Caudate nucleus (tissue), 63 donors: ENCODE measurements at places on chromosomes 16 and 17.

GRCh38 chr16:57998992-57999365 lies 1.5 kb downstream of the ZNF319 start:
- no peak for DNase-seq

- DNase-seq, result no peak
These were observed 49.5 kb upstream of the CRHR1 start for GRCh38 chr17:45734598-45734997.

DNA sequence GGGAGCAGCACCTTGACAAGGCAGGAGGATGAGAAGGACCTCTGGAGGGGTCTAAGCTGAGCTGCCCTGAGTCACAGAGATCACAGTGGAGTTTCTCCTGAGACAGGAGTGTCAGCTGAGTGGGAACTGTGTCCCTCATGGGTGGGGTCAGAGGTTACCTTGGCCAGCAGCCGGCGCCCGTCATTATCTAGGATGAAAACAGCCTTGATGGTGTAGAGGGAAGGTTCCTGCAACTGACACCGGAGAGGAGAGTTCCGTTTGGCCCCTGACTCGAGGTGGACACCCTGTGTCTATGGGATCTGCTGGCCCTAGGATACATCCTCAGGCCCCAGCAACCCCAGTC lies 933 bp downstream of the COPZ2 start:
- no peak for DNase-seq

GRCh38 chr16:19753815-19754643 lies 36.0 kb downstream of the IQCK start:
- DNase-seq, result no peak

DNA sequence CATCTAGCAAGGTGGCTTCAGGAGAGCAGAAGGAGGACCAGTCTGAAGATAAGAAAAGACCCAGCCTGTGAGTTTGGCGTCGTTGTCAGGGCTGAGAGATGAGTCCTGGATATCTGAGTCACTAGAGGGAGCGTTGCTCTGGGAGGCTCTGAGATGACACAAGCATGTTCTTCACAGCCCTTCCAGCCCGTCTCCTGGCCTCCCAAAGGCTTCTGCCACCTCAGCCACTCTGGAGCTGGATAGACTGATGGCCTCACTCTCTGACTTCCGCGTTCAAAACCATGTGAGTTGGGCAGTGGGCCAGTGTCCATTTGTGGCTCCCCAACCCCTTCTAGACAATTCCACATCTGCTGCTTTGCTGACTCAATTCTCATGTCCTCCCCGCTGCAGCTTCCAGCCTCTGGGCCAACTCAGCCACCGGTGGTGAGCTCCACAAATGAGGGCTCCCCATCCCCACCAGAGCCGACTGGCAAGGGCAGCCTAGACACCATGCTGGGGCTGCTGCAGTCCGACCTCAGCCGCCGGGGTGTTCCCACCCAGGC lies 2.3 kb downstream of the TGFB1I1 start:
- no peak for DNase-seq

GRCh38 chr17:76702941-76703637 lies 7.7 kb downstream of the MXRA7 start:
- no peak for DNase-seq

GRCh38 chr17:31311526-31311925 lies 2.3 kb downstream of the EVI2B start:
- no peak for DNase-seq

- no peak for DNase-seq
These were observed 3.4 kb downstream of the PLEKHH3 start for GRCh38 chr17:42673266-42673884.

- no peak for DNase-seq
These were observed 418.7 kb downstream of the KCNJ2 start for GRCh38 chr17:70588003-70588402.

GRCh38 chr16:25256695-25257469 lies 763 bp downstream of the ZKSCAN2 start:
- no peak for DNase-seq

DNA sequence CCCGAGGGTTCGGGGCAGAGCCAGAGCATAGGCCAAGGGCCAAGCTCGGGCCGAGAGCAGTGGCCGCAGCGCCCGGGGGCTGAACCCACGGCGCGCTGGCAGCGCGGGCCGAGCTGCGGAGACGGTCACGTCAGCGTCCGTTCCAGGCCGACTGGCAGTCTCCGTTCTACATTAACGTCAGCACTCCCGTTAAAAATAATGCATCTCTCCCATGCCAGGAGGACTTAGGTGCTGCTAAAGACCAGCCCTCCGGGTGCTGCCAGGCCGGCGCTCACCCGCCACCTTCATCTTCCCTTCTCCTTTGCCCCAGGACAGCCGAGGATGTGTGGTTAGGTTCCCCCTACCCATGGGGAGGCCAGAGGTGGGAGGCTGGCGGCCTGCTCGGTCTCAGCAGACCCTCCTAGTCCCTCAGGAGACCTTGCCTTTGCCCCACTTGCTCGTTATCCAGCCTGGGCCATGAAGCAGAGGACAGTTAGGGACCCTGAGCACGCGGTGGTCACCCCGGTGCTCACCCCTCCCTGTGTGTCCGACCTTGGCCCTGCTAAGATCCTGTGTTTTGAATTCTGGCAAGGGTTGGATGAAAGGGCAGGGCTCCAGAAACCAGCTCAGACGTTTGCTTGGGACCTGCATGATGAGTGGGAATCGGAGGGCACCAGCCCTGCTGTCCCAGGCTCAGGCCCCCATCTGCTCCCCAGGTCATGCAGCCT lies 572 bp downstream of the MPG start:
- DNase-seq, result no peak

DNA sequence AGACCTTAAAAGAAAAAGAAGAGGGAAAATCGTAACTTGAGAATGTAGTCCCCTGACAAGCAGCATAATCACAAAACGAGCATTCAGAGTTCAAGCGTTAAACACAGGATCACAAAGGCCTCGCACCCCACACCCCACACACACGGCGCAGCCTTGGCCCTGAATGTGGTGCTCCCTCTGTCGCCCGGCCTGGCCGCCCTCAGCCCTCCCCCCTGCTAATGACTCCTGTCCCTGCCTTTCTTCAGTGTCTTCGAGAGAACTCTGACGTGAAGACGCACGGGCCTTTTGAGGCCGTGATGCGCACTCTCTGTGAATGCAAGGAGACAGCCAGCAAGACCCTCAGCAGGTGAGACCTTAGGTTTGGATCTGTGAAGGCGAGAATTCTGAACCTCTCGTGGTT lies 47.5 kb upstream of the ENDOV start:
- no peak for DNase-seq

- no peak for DNase-seq
These were observed 15.0 kb downstream of the ZNF213 start for GRCh38 chr16:3149630-3150345.

- DNase-seq, result peak; percentile 38
These were observed at the start of the genes GPS1 and RFNG for GRCh38 chr17:82051776-82052637. Gene GPS1, plus strand, starts transcription at chr17:82051898. Its CDS starts 34 bp downstream, at chr17:82051932. Gene RFNG, minus strand, starts transcription at chr17:82051811. Its CDS starts 45 bp downstream, at chr17:82051766.

GRCh38 chr16:60414613-60415012 lies 1621.6 kb downstream of the CDH8 start:
- DNase-seq, result no peak

DNA sequence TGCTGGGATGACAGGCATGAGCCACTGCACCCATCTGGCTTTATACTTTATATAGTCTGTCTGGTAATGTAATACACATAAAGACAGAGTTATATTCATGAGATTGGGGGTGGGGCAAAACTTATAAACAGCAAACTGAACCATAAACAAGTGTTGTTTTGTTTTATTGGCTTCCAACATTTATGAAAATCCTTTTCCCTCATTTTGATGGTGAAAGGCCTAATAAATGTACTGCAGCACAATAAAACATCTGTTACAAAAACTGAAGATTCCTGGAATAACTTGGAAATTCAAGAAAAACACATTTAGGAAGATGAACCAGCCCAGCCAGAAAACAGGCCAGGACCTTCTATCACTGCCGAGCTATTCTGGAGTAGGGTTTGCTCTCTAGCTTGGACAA lies 16.1 kb downstream of the NPRL3 start:
- DNase-seq, result no peak

GRCh38 chr17:601244-601925 lies 113.3 kb downstream of the VPS53 start:
- DNase-seq, result no peak

- DNase-seq, result no peak
These were observed 211.8 kb downstream of the SNX29 start for GRCh38 chr16:12188061-12188934.

- no peak for DNase-seq
These were observed 24.2 kb downstream of the ZNF652 start for GRCh38 chr17:49337884-49338283.

DNA sequence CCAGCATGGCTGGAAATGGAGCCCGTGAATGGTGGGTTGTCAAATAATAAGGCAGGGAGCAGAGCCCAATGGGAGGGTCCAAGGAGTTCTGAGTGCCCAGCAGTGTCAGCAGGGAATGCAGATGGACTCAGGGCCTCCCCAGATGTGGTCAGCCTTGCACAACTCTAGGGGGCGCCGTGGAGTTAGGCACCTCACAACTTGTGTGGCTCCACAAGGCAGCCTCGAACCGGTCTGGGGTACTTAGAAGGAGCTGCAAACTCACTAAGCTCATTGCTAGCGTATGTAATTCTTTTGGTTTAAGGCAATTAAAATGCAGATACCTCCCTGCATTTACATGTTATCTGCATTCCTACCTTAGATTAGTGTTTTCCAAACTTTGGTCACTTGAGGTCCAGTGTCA lies 18.1 kb downstream of the IRF8 start:
- DNase-seq, result no peak

GRCh38 chr16:69283851-69284250 lies 27.3 kb upstream of the VPS4A start:
- DNase-seq, result no peak

GRCh38 chr16:27505297-27506236 lies 44.1 kb downstream of the GTF3C1 start:
- DNase-seq, result no peak

- DNase-seq, result no peak
These were observed 920 bp upstream of the ZCCHC14 start for GRCh38 chr16:87493608-87494280.

DNA sequence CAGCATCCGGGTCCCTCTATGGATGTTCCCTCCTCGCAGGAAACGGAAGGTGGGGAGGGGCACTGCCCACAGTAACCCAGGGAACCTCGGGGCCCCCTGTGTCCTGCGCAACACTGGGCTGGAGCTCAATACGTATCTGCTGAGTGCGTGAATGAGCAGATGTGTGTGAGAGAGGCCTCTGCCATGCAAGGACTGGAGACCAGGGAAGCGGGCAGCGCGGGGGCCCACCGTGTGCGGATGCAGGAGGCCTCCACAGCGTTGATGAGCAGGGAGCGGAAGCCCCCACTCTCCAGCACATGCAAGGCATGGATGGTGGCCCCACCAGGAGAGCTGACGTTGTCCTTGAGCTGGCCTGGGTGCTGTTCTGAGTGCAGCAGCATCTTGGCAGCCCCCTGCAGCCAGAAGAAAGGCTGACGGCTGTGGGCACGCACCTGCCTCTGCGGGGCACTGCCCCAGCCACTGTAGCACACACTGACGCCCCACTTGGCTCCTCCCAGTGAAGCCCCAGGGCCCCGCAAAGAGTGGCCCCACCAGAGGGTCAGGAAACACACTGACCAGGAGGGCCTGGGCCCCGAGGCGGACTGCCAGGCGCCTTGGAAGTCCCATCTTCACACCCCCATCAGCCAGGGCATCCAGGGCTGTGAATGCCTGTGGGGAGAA lies 2.9 kb downstream of the PYCR1 start:
- DNase-seq, result no peak

DNA sequence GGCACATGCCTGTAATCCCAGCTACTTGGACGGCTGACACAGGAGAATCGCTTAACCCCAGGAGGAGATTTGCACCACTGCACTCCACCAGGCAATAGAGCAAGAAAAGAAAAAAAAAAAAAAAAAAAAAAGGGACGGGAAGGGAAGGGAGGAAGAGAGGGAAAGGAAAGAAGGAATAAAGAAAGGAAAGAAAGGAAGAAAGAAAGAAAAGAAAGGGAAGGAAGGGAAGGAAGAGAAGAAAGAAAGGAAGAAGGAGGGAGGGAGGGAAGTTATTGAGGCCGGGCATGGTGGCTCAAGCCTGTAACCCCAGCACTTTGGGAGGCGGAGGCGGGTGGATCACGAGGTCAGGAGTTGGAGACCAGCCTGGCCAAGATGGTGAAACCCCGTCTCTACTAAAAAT lies 50.4 kb upstream of the STAC2 start:
- DNase-seq, result no peak

DNA sequence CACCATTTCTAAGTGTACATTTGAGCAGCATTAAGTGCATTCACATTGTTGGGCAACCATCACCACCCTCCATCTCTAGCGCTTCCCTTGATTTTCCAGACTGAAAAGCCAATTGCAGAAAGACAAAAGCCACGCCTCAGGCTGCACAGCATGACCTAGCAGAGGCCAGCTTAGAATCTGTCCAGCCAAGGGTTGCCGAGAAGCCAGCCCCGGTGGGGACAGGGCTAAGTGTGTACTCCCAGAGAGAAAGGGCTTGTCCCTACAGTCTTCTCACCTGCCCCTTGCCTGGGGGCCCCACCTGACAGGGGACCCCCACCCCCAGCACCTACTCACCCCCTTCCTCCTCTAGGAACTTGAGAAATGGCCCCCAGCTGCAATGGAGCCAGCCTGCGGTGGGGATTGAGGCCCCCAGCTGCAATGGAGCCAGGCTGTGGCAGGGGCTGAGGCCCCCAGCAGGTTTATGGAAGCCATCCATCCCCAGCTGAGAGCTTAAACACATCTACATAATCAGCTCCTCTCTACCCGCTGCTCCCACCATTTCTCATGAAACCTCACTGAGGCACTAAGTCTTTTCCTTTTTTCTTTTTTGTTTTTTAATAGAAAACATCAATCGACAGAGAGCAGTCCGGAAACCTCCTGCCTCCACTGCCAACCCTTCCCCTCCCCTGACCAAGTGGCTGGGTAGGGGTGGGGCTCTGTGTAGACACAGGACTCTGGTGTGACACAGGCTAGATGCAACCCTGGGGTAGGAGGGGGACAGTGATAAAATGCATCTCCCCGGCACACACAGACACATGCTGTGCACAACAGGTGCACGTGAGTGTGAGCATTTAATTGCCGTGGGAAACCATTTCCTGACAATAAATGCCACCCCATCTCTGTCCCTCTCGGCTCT lies 77.9 kb downstream of the CCT6B start:
- no peak for DNase-seq

DNA sequence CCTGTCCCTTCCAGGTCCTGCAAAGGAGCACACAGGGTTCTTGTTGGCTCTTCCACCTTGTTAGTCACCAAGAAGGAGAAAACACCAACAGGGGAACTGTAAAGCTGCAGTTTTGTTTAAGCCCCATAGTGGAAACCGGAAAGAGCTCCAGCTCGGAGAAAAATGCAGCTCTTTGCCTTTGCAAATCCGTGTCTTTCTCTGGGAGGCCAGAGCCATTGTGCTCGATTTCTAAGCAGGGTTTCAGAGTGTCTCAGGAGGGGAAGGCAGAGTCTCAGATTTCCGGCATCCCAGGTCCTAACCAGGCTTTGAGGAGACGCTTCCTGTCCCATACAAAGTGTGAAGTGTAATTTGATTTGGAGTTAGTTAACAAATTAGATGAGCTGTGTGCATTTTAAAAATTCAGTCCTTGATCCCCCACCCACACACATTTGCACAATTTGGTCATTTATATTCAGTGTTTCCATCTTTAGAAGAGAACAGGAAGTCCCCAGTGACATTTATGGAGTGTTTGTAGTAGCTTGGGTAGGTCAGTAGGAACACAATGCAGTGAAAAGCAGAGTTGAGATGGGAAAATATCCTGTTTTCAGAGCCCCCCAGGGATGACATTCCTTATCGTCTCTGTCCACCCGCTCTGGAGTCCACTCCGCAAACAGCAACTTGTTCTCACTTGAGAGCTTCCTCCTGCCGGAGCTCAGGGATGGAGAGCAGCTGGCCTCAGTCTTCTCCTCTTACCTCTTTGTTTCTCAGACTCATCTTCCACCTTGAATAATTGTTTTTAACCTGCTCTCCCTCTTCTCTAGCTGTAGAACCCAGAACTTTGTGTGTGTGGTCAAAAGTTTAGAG lies 331.9 kb downstream of the SEC14L1 start:
- DNase-seq, result no peak
